ENCODE measurements at places on chromosomes 7 and 10. TPM values are rescaled to one million over a fixed set of nuclear protein-coding genes. Genes with fewer than 3 reads are reported as not detected.

DNA sequence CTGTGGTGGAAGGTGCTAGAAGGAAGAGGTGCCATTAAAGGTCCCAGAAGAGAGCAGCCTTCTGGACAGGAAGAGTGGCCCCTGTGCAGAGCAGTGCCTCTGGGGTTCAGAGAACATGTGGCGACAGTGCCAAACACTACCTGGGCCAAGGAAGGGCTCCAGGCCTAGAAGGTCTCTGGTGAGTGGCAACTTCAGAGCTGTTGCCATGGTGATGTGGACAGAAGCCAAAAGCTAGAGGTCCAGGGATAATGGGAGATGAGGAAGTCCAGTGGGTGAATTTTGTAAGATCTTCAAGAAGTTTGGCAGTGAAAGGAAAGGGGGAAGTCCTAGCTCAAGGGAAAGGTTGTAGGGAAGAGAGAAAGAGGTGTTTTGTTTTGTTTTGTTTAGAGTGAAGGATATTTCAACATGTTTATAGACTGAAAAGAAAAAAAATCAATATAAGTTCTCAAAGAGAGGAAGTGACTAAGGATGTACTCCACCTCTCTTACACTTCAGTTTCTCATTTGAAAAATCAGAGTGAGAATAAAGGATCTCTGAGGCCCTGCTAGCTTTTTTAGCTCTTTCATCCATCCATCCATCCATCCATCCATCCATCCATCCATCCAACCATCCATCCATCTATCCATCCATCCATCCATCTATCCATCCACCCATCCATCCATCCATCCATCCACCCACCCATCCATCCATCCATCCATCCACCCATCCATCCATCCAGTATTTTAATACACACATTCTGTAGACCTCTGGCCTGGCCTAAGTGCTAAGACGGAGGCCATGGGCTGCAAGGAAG lies 77.1 kb upstream of the DUSP5 start:
- no peak for DNase-seq

DNA sequence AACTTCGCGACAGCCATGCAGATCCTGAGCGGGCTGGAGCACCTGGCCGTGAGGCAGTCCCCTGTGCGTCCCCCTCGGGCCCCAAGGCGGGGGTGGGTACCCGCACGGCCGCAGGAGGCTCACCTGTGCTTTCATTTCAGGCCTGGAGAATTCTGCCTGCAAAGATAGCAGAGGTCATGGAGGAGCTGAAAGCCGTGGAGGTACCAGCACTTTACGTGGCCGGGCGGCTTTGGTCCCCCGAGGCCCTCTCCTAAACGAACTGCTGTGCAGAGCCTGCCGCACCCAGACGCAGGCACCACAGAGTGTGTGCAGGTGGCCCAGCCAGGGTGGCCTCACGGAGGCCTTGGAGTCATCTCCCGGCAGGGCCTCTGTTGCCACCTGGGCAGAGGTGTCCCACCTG lies 11.1 kb upstream of the UTF1 start:
- DNase-seq = no peak

The PIK3CG gene
- total RNA-seq = 28.8 TPM

The MRC1 gene
- 0.06 TPM for total RNA-seq

GRCh38 chr10:119759832-119760231 lies 34.0 kb downstream of the INPP5F start:
- no peak for DNase-seq

DNA sequence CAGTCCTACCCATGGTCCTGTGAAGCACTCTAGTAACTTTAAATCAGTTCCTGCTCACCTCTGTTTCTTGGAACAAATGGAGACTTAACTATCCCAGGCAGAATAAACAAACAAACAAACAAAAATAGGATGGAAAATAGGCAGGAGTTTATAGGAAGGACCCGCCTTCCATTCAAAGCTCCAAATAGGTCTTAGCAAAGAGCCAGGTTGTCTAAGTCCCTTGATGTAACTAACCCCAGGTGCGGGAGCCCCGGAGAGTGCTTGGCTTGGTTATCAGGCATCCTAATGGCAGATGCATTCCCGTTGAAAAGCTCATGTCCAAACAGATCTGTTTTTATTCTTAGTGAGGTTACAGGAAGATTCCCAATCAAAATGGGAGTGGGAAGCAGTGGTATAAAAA lies 2.2 kb downstream of the IFIT2 start:
- no peak for DNase-seq

- DNase-seq = no peak
Measured at GRCh38 chr7:85736085-85736484, 549.2 kb upstream of the SEMA3D start.

DNA sequence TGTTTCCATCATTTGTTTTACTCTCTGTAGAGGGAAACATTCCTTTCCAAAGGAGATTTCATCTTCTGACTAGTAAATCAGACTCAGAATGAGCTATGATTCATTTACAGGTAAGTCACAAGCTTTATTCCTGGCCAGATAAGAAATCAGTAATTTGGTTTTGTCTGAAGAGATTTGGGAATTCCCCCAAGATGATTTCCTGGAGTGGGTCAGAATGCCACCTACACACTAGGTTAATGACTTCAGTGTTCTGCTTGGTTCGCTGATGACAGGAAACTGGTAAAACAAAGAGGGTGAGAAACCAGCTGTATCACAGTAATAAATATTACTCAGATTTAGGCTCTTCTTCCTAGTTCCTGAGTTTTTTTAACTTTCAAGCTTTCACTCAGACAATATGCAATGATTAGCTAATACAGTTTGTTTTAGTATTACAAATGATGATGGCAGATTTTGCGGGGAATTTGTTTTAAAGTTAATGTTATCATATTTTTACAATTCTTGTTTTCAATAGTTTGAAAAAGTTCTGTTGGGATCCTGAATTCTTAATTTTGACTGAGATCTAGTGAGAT lies 8.3 kb upstream of the ASZ1 start:
- no peak for DNase-seq

The TEX47 gene
- total RNA-seq = not detected

The LIPF gene
- total RNA-seq = not detected
